ENCODE measurements at places on chromosomes 5 and 9.

DNA sequence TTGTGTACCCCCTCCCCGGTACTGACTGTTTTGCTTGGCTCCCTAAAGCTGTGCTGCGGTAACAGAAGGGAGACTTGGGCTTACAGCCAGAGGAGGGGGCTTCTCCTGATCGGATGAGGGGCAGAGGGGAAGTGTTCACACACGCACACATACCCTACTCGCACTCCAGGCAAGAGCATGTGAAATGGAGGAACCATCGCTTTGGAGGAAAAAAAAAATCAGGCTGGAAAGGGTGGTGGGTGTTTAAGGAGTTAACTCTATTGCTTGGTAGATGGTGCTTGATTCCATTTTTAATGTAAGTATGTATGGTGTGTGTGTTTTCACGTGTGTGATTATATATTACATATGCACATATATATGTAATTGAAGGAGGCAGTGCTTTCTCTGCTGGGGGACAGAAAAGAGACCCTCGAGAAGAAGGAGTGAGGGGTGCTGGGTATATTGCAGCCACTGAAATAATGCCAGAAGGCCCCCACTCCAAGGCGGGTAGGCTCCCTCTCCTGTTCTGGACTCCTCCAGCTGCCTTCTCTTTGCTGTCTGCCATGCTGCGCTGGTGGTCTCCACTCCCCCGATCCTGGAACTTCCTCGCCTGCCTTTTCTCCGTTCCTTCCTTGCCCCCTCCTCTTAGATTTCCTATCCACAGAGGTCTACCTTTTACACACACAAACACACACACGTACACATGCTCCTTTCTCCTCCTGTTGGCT lies 721 bp downstream of the GRIA1 start:
- DNase-seq, result no peak

DNA sequence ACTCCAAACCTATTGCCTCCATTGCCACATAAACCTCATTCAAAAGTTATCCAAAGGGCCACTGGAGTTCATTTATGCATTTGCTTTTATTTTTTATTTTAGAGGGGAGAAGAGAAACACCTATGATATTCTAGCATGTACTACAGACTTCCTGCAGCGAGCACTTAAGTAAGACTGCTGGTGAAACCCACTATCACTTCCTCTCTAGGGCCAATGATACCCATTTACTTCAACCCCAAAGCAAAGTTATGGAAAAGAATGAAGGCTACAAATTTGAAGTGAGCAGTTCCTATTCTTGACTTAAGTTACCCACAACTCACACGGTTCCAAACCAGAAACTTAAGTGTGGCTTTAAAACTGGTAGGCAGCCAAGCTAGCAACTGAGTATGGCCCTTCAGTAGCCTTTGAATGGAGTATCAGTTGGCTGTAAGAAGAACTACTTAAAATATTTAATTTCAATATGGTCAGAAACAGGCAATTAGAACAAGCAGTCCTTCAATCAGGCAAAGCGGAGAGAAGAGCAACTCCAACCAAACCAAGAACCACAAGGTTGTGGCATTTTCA lies 94.1 kb downstream of the GPR21 start:
- no peak for DNase-seq

GRCh38 chr9:88653406-88653805 lies 118.4 kb downstream of the NXNL2 start:
- DNase-seq, result peak; percentile 1

- no peak for DNase-seq
Observed at GRCh38 chr5:100654895-100655294, 119.7 kb downstream of the FAM174A start.

- DNase-seq, result no peak
Observed at GRCh38 chr9:126495411-126496180, 118.1 kb upstream of the LMX1B start.

GRCh38 chr9:118652258-118652657 lies 717.0 kb downstream of the BRINP1 start:
- DNase-seq, result no peak

- no peak for DNase-seq
Observed at GRCh38 chr9:7510199-7510598, 289.4 kb downstream of the DMAC1 start.

DNA sequence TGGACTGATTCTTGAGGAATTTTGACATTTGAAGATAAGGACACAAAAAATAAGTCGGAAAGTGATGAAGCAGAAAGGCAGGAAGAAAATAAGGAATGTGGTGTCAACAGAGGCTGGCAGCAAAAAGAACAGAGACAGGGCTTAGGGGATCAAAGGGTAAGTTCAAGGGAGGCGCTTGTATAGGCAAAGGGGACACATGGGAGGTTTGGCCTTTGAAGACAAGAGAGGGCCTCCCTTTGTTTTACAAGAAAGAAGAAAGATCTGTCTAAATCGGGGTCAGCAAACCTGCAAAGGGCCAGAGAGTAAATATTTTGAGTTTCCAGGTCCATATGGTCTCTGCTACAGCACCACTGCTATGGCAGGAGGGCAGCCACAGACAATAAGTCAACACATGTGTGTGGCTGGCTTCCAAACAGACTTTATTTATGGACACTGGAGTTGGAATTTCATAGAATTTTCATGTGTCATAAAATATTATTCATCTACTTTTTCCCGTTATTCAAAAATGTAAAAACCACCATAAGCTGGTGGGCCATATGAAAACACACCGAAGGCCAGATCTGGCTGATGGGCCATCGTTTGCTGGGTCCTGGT lies 112.0 kb upstream of the FBXL7 start:
- DNase-seq, result no peak

DNA sequence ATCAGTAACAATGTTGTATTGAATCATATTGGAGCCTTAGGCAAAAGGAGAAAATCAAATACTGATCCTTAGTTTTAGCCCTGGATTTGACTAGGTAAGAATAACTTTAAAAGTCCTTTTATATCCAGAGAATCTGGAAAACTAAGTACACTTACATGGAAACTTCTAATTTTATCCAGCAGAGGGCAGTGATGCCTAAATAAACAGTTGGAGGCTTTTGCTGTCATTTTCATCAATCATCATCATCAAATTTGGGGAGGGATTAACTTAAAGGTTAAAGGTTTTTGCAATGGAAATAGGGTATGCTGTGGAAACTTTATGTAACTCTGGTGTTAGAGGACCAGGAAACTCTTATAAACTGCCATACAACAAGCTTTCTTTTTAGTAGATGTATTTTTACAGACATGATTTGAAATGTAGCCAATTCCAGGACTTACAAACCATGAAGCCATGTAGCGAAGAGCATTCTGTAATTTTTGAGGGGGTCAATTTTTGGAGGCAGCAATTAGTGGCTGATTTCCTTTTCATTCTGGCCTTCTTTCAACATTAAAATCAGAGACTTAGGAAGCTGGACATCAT lies 112.7 kb downstream of the OSTF1 start:
- peak; percentile 30 for DNase-seq

DNA sequence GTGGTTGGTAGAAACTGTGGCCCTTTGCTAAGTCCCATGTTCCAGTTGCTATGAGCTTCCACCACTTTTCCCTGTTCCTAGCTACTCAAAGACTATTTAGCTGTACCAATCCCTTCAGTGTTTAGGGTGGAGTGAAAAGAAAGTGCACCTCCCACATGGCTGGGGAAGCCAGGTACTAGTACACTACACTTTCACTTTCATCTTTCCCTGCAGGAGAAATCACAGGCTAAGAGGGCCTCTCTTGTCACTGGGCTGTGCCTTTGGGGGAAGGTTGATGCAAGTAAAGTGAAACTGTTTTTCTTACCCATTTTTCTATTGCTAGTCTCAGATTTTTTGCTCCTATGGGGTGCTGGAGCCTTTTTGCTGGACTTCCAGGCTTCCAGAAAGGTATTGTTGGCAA lies 33.5 kb upstream of the CKS2 start:
- DNase-seq, result peak; percentile 10

- DNase-seq, result no peak
Observed at GRCh38 chr9:134063088-134063570, 4.7 kb downstream of the BRD3 start.

GRCh38 chr9:91342575-91342974 lies 19.1 kb downstream of the AUH start:
- DNase-seq, result no peak

GRCh38 chr5:24633715-24634325 lies 11.0 kb downstream of the CDH10 start:
- DNase-seq, result peak; percentile 26

- DNase-seq, result peak; percentile 12
Observed at GRCh38 chr9:27473111-27473529, 51.0 kb upstream of the IFNK start.

- no peak for DNase-seq
Observed at GRCh38 chr9:114827641-114828302, 21.9 kb upstream of the TNFSF15 start.

GRCh38 chr9:37342493-37342892 lies 80.0 kb upstream of the GRHPR start:
- DNase-seq, result no peak

- no peak for DNase-seq
Observed at GRCh38 chr5:78887384-78888118, 97.6 kb downstream of the ARSB start.

DNA sequence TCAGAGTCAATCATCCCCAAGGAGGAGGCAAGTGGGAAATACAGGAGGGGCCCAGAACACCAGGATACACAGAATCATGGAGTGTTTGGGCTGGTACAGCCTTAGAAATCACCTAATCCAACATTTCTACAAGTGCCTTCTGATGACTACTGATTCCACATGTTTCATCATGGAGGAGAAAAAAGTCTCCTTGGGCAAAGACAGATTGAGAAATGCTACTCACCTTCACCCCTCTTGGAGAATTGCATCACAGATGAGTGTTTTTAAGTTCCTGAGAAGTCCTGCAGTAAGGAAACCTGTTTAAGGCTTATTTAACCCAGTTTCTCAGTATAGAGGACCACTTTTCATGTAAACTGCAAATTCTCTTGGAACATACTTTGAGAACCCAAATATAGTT lies 2.2 kb upstream of the SLIT3 start:
- no peak for DNase-seq

DNA sequence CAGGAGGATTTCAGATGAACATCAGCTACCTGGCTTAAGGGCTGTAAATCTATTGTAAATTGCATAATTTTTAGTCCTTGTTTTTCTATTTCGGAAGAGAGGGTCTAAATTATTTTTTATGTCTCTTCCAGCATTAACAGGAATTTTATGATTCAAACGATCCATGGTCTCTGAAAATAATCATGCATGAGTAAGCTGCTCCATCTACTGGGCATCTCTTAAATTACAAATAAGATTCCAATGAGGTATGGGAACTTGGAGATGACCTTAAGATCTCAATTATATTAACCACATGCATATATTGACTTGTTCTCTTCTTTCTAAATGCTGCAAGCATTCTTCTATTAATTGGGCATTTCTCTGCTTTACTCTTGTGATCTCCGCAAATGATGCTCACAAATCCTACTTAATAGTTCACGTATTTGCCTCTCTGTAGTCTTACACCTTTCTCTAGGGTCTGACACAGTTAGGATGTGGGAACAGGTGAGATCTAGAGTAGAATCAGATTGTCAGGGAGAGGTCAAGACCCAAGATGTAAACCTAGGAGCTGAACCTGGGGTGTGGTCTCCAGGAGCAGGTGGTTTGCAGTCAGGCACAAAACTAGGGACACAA lies 86.9 kb downstream of the NUDT12 start:
- peak; percentile 67 for DNase-seq

DNA sequence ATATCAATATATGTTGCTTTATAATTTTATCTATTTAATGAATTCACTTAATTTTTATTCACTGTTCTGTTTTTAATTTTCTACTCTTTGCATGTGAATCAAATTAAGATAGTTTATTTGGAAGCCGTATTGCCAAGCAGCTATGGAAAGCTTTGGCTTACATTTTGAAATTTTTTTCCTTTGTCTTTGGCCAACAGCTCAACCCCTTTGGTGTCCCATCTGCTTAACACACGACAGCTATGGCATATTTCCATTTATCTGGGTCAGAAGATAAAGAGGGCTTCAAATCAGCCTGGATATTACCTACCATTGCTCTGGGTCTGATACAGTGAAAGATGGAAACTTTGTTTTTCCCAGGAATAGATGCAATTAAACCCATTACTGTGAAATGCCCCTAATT lies 201.0 kb downstream of the WDR70 start:
- no peak for DNase-seq

DNA sequence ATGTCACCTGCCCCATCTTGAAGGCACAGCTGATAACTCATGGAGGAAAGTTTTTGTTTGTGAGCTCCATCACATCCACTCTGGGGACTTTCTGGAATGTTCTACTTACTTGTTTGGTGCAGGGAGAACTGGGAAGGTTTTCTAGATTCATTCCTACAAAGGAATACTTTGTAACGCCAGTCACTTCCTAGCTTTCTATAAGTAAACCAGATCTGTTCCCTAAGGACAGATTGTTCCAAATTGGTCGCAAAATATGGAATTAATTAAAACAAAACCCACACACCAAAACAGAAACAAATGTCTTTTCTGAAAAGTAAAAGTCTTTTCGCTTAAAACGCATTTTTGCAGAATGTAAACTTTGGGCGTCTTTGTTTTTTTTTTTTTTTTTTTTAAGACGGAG lies 167.6 kb downstream of the PDZD2 start:
- no peak for DNase-seq

DNA sequence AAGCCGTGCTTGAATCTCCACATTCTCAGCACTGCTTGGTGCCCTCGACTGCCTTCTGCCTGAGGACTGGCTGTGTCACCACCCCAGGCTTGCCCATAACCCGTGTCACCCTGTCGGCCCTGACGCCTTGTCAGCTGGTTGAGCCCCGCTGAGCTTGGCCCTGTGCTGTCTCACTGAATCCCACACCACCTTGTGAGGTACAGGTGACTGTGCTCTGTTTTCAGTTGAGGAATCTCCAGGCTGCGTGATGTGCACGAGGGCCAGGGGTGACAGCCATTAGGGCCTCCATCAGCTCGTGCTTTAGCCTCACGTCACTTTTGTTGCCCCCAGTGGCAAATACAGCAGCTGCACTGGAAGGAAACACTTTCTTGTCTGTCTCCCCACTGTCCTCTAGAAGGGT lies 90.7 kb downstream of the CACNA1B start:
- DNase-seq, result no peak

Data from fibroblast of lung (primary cell).